ENCODE measurements at places on chromosomes 1 and 21.
A peak's percentile ranks its signal among the peaks of the same experiment; 100 is the strongest.

DNA sequence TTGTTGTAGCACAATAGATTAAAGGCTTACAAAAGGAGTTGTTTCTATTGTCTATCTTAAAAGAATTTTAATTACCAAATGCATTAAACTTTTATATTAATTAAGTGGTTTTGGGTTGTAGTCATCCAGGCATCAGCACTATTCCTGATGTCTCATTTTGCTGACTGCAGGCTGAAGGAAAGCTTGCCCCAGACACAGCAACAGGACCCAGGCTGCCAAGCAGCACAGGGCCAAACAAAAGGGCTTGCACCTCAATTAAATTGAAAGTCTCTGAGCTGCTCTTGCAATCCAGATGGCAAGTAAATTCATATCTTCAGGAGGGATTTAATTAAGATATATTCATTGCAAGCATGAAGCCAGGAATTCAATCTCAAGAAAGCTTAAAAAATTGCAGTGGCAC, 80.7 kb upstream of the CHODL start:
- no peak for DNase-seq

GRCh38 chr1:218679988-218680748, 335.0 kb downstream of the TGFB2 start:
- DNase-seq, result no peak

GRCh38 chr1:226981386-226981817, 41.3 kb downstream of the COQ8A start:
- DNase-seq, result no peak

DNA sequence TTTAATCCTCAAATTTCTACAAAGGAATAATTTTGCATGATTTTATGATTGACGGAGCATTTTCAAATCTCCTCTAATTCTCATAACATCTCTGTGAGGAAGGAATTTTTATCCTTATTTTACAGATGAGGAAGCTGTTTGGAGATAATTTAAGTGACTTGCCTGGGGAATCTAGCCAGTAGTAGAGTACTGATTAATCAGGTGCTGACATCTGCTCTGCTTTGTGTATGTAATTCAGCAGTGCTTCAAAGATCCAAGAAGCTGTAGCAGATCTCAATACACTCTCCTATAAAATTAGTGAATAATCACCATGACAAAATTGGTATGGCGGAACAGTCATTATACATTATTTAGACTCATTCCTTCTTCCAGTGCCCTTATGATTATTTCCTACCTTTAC, 46.0 kb downstream of the DPH5 start:
- no peak for DNase-seq

DNA sequence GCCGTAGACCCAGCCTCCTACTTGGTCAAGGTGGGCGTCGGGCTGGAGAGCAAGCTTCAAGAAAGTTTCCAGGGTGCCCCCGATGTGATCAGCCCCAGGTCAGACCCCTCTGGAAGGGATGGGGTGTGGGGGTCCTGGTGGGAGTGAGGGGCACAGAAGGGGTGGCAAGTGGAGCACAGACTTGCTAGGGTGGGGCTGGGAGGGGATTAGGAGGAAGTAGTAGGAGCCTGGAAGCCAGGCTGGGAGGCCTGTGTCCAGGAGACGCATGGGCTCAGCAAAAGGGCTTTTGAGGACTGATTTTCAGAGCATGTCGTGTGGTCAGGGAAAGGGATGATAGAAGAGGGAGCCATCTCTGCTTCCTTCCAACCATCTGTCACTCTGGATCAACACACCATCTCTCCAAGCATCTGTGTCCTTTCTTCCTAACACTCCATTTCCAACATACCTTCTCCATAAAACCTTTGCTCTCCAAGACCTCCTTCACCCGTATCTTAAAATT, 8.5 kb downstream of the TRIM46 start:
- no peak for DNase-seq

DNA sequence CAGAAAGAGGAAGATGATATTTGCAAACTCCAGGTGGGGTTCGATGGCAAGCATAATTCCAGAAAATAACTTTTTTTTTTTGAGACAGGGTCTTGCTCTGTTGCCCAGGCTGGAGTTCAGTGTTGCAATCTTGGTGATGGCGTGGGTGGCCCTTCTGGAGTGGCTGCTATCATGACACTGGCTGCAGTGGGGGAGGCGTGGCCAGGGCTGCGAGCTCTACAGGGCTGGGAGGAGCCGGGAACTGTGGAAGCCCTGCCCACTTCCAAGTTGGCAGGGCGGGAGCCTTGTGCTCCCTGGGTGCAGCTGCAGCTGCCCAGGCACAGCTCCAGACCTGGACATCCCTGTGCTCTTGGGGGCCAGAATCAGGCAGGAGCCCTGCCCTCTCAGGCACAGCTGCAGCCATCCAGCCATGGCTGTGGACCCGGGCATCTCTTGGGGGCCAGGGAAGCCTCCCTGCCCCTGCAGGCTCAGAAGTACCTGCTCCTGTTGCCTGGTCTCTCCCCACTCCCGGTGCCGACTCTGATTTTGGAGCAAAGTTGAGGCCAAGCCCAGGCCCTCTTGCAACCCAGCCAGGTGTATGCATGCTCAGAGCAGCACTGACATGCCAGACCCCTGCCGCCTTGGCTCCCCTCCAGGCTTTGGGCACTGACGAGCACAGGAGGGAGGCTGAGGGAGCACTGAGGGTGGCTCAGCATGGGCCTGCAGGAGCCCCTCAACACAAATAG, 7.2 kb upstream of the BCL10 start:
- no peak for DNase-seq

- no peak for DNase-seq
These were observed 47.5 kb downstream of the PCNT start for GRCh38 chr21:46371204-46372013.

- DNase-seq, result no peak
These were observed 13.4 kb downstream of the L1TD1 start for GRCh38 chr1:62208087-62208486.

GRCh38 chr1:212506666-212507065, 73.9 kb downstream of the NENF start:
- DNase-seq, result no peak

DNA sequence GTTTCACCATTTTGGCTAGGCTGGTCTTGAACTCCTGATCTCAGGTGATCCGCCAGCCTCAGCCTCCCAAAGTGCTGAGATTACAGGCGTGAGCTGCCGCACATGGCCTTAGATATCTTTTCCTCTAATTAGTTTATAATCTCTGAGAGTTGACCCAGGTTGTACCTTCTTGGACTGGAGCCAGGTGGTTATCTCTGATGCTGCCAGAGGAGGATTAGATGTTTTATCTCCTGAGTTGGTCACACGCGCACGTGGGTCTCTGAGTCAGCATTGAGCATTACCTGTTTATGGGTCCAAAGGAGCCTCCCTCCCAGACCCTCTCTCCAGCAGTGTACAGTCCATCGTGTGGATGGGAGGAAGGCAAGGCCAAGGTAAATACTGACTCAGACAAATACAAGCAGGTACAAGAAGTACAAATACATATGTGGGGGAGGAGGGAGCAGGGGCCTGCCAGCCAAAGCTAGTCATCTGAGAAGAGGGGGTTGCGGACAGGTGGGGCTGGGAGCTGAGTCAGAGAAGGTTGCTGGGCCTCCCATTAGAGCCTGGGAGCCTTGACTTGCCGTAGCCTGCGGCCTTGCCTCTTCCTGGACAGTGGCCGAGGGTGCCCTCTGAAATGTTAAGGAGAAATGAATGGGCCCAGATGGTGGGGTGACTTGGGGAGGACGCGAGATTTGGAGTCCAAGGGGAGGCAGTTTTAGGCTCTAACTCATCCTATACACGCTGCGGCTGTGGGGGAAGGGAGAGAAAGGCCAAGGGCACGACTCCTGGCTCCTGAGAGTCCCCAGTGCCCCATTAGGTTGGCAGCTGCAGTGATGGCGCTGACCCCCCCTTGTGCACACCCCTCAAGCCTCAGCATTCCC, 13.1 kb downstream of the IL6R start:
- no peak for DNase-seq

- no peak for DNase-seq
These were observed 661.6 kb downstream of the ADGRL2 start for GRCh38 chr1:82462366-82462765.

- no peak for DNase-seq
These were observed 547.2 kb upstream of the NCAM2 start for GRCh38 chr21:20451046-20451445.

GRCh38 chr21:24545807-24546361, 1061.4 kb downstream of the MRPL39 start:
- no peak for DNase-seq

- DNase-seq, result no peak
These were observed 51.7 kb upstream of the NFASC start for GRCh38 chr1:204818998-204819397.

DNA sequence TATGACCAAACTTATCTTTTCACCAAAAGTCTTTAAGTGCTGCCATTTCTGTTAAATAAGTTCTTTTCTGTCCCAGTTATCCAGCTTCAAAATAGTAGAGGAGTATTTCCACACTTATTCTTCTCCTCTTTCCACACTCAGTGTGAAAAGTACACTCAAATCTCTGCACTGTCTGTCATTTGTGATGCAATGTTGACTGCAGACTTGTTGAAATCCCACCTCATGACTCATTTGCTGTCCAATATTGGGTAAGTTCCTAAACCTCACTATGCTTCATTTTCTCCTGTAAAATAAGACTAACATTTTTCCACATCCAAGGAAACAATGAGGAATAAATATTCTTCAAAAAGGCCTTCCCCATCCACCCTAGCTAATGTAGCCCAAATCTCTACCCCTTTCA, 17.5 kb downstream of the LRRIQ3 start:
- no peak for DNase-seq

DNA sequence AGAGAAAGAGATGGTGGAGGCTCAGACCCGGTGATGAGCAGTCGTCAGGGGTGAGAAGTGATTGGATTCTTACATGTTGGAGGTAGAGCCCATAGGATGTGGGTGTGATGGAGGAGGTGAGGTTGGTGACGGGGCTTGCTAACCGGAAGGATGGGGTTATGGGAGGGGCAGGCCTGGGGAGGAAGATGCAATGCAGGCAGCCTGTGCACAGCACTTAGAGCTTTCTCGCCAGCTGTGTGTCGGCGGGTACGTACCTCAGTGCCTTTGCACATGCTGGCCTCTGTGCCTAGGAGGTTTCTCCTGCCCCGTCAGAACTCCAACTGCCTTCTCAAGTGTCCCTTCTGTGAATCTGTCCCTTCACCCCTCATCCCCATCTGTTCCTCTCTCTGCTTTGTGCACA, 2.9 kb upstream of the BSND start:
- no peak for DNase-seq

- DNase-seq, result no peak
These were observed 6.7 kb upstream of the ABCG1 start for GRCh38 chr21:42212266-42212665.

GRCh38 chr1:29379443-29380073, 143.2 kb downstream of the PTPRU start:
- no peak for DNase-seq

DNA sequence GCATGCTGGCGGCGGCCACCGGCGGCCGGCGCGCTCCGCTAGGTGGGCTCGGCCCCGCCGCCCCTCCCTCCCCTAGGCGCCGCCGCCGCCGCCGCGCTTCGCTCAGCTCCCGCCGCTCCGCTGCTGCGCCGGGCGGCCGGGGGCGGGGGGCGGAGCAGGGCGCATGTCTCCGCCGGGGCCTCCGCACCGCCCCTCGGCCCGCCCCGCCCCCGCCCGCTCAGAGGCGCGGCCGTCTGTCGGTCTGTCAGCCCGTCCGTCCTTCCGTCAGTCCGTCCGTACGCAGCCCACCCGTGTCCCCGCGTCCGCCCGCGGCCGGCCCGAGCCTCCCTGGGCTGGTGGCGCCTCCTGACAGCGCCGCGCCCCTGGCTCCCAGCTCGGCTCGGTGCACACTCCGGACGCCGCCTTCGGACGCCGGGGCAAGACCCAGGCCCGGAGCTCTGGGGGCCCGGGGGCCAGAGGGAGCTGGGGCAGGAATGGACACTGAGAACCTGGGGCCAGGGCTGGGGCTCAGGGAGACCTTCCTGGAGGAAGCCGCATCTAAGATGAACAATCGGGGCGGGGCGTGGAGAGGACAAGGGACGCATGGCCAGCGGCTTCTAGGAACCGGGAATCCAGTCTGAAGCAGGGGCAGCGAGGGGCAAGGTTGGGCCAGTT, at the start of gene GPR153:
Gene GPR153, minus strand, starts transcription at position 138 of the 654 bp plus-strand sequence. CDS start 6,193 bp downstream, outside the sequence.
- DNase-seq, result peak; percentile 82

GRCh38 chr1:117173691-117174090, 37.0 kb downstream of the VTCN1 start:
- DNase-seq, result no peak
